ENCODE measurements at places on chromosomes 2 and 18.

DNA sequence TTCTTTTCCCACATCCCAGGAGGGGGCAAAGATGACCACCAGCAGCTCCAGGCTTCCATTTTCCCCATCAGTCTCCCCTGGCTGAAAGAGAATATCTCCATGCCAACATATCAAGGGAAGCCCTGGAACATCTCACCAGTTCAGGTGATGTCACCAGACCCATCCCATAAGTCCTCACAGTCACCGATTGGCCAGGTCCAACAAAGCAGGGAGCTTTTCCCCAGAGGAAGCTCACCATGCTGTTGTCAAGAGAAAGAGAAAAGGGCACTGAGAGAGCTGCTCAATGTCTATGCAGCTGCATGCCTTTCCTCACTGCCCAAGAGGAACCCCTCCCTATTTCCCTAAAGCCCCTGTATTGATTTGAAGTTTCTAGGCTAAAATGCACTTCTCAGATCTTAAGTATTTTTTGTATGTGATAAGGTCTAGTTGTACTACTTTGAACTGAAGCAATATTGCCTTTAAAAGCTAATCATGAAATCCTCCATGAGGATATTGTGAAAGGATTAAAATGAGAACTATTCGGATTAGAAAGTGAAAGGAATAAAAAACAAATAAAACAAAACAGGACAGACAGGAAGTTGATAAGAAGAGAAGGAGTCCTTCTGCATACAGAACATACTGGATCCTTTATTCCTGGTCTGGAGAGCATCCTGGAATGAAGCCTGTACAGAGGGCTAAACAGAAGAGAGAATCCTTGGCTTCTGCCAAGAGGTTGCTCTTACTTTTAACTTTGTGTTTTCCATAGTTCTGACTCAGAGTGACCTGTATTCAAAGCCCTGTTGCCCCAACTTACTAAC is 45.2 kb upstream of the CTIF start:
- DNase-seq, result no peak

DNA sequence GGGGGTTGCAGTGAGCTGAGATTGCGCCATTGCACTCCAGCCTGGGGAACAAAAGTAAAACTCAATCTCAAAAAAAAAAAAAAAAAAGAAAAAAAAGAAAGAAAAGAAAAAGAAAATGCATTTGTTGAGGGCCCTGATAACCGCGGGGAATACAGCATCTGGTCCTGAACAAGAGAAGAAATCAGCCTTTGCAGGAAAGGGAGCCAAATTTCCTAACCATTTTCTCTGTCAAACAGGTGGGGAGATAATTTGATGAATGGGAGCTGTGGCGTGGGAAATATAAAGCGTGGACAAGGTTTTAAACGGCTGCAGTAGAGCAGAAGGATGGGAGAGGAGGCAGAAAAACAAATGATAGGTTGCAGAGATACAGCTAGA is 864 bp downstream of the E2F6 start:
- DNase-seq, result no peak

- no peak for DNase-seq
These were observed 28.5 kb upstream of the MARCHF7 start for GRCh38 chr2:159683817-159684216.

GRCh38 chr2:212361174-212361756 is 177.3 kb downstream of the ERBB4 start:
- DNase-seq, result no peak

DNA sequence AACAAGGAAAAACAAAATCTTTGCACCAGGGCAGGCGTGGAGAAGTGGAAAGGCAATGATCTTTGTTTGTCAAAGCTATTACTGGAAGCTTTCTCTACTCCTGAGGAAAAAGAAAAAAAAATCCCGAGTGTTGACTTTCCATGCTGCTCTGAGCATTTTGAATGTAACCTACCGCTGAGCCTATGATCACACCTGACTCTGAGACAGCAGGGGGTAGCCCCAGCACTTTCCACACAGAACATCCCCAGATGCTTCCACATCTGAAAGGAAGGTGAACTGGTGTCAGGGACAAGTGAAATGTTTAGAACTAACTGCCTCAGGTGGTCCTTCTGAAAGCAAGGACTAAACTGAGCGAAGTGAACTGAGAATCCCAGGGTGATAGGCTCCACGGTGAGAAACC is 1315.1 kb upstream of the DDX18 start:
- DNase-seq, result no peak

DNA sequence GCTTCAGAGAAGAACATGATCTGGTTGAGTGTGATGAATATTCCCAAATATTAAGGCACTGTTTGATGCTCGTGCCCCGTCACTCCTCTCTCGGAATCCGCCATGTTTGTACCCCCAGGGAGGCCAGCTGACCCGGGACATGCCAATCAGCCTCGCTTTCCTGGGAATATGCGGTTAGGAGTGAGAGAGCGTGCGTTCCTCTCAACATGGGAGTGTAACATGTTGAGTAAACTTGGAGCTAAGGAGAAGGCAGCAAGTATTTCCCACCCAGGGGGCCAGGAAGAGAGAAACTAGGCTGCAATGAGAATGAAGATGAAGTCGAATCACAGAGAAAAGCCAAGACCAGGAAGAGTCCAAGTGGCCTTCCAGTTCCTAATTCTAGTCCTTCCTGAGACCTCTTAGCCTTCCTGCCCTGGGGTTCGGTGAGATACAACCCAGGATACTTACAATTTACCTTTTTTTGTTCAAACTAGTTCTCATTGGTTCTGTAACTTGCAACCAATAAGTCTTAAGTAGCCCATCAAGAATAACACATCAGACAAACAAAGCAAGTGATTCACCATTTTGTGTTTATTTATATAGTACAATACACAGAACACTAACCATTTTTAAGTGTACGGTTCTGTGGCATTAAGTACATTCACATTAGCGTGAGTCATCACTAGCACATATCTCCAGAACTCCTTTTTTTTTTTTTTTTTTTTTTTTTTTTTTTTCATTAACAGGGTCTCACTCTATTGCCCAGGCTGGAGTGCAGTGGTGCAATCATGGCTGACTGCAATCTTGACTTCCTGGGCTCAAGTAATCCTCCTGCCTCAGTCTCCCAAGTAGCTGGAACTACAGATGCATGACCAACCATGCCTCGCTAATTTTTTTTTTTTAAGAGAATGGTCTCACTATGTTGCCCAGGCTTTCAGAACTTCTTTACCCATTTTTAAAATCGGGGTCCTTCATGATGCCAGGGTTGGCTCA is 36.4 kb upstream of the SLC1A4 start:
- DNase-seq, result no peak

GRCh38 chr2:144466637-144467036 is 53.3 kb downstream of the ZEB2 start:
- DNase-seq, result no peak

- DNase-seq, result no peak
These were observed 5.7 kb downstream of the MCM6 start for GRCh38 chr2:135870571-135870970.

DNA sequence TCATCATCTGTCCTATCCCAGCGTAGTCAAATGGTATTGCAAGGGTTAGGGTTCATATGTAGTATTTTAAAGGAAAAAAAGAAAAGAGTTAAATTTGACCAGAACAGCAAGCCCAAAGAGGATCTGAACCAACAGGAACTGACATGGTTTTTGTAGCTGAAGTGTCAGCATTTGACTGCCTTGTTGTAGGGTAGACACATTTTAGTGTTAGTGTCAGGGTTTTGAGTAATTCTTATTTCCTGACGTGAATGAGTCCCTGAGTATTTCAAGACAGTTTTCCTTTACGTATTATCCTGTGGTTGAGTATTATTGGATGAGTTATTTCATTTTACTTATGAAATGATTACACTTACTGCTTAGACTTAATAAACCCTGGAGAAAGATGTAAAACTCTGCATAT is 173.3 kb upstream of the ZEB2 start:
- no peak for DNase-seq

GRCh38 chr18:23922939-23923338 is 91.6 kb upstream of the TTC39C start:
- no peak for DNase-seq

- DNase-seq, result no peak
These were observed 808.1 kb downstream of the DCC start for GRCh38 chr18:53148123-53148522.

DNA sequence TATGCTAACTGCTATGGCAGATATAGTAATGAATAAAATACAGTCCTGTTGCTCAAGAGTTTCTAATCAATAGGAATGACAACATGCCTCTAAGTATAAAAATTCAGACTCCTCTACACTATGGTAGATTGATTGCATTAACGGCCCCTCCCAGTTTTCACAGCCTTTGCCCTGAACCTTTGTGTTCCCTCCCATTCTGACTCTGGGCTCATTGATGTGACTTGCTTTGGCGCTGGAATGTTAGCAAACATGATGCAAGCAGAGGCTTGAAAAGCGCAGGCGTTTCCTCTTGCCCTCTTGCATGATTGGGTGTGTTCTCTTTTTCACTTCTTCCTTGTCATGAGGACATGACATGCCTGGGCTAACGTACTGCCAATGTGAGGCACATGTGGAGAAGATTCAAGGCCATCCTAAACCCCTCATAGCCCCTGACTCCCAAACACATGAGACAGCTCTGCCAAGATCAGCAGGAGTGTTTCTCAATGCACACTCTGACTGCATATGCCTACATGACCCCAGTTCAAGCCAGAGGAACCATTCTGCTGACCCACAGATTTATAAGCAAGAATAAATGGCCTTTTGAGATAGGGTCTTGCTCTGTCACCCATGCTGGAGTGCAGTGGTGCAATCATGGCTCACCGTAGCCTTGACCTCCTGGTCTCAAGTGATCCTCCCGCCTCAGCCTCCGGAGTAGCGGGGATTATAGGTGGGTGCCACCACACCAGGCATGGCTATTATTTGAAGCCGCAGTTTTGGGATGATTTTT is 49.7 kb upstream of the CD28 start:
- peak; percentile 88 for DNase-seq

GRCh38 chr2:82055846-82056245 is 1751.3 kb upstream of the LRRTM1 start:
- DNase-seq, result no peak

DNA sequence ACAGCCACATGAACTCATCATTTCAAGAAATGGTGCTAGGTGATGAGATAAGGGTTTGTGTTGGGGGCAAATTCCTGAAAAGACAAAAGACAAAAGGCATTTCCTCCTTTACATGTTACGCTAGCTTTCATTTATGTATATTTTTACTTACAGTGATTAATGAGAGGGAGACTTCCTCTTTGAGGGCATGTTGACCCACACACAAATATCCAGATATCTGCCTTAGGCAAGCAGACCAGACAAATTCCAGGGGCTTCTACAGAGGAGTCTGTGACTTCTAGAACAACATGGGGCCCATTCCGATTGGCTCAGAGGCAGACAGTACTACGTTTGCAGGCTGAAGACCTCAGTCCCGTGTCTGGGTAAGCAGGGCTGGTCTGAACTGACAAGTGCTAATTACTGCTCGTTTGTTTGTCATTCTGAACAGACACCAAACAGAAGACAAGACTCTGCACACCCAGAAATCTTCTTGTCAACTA is 74.8 kb upstream of the ST6GAL2 start:
- DNase-seq, result no peak

- no peak for DNase-seq
These were observed 502.3 kb downstream of the PID1 start for GRCh38 chr2:228768818-228769217.

- no peak for DNase-seq
These were observed 50.9 kb downstream of the ACTR2 start for GRCh38 chr2:65278531-65278981.

DNA sequence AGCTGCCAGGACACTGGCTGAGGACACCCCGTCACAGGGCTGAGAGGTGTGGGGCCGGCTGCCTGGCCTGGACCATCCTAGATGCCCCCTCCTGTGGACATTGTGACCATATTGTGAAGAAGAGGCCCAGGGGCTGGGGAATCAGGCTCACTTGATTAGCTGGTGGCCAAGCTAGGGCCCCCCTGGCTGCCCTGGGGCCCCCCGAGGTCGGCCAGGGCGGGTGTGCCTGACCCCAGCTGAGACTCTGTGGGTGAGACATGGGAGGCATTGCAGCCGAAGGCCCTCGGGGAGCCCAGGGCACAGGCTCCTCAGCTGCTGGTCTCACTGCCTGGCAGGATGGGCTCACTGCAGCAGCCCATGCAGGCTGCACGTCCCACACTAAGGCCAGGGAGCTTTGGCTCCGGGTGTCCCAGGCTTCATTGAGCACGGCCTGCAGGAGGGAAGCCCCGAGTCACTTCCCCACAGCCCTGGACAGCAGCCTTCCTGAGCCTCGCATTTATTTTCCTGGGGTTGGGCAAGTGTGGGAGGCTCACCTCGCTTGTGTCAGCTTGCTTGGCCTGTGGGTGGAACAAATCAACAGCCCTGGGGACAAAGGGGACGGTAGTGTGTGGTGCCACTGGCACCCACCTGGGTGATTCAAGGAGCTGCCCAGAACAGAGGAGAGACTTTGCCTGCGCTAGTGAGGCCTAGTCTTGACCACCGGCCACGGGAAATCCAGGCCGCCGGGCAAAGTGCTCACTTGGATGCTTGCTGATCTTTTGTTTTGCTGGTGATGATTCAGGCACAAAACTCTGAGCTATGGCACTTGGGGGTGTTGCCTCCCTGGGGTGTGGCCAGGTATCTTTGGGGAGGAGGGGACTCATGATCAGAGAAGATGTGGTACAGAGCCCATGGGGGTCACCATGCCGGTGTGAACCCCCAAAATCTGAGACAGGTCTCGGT is 1.3 kb downstream of the GAL3ST2 start:
- DNase-seq, result no peak

DNA sequence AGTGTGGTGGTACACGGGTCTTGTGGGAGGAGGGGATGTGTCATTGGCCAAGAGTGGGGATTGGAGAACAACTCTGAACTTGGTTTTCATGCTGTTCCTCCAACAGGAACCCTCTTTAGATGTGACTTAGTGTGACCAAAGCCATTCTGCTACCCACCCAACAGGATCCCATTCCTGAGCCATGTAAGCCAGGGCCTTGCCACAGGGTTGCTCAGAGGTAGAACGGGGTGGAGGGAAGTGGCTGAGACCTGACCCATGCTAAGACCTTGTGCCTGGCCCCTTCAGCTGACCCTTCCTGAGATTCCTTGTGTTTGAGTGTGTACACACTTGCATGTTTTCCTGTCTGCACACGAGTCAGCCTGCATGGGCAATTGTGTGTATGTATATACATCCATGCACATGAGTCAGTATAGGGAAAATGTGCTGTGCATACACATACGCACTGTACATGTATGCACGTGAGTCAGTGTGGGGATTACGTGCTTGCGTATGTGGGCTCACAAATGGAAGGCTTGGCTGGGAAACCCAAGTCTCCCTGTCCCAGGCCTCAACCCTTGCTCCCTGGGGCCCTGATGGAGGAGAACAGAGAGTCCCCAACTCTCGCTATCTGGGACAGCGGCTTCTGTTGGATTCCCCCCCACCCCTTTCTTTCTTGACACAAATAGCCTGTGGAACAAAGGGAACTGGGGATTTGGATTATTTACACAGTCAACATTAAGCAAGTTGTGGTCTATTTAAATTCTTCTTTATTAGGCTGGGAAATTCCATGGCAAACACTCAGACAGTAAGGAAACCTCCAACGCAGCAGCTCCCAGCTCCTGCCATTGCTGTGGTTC is 339.8 kb downstream of the DYSF start:
- DNase-seq, result no peak

- no peak for DNase-seq
These were observed 172.2 kb downstream of the TMEM247 start for GRCh38 chr2:46651363-46652099.

- DNase-seq, result no peak
These were observed 280.9 kb upstream of the FANCL start for GRCh38 chr2:58521803-58522554.
